ENCODE measurements at places on chromosomes 4 and X. TPM values are rescaled to one million over a fixed set of nuclear protein-coding genes. Genes with fewer than 3 reads are reported as not detected.

Gene MAGEB10
- total RNA-seq = not detected

Gene PCSK1N
- total RNA-seq = 1.4 TPM

Gene FHDC1
- total RNA-seq = 2.0 TPM

Gene RPL9
- total RNA-seq = 5,890 TPM

Gene IRS4
- not detected for total RNA-seq

Gene P2RY4
- total RNA-seq = 1.3 TPM

Gene CYSLTR1
- total RNA-seq = 3.6 TPM

DNA sequence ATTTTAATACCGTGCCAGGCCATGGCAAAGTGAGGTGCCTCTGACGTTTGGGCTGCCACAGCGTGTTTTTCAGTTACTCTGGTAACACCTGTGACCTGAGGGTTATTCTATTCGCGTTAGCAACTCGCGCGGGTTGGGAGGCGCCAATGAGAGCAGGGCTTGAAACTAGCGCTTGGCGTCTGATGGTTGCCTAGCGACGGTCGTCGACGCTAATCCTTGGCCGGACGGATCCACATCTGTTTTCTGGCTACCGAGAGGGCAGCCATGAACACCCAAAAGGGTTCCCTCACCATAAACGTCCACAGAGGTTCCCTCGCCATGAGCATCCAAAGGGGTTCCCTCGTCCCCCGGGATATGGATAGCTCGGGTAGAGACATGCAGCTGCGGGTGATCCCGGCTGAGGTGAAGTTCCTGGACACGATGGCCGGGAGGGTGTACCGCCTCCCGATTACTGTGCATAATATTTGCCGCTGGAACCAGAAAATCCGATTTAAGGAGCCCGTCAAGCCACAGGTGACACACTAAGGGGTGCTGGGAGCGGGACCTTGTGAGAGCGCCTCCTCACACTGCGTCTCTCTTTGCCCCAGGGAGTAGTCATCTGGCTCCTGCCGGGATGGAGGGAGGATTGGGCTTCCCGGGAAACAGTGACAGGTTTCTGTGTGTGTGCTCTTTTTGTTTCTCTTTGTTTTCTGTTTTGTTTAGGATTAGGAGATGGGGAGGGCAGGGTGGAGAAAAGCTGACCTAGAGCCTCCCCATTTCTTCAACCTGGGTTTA is at the start of gene CFAP47:
Gene CFAP47, plus strand, starts transcription at position 199 of the 774 bp plus-strand sequence. Its CDS starts 66 bp downstream, at position 265.
- H3K27me3 ChIP-seq = peaks cover 14% of the 10 kb centered on the region
- H3K27ac ChIP-seq = no peak within 1 kb of the TSS
- H3K36me3 ChIP-seq = no peaks in the 10 kb centered on the region

GRCh38 chrX:2608638-2609430 is 82.3 kb upstream of the CD99 start:
- peak overlapping the region; percentile 80 for H3K27ac ChIP-seq
- no peaks in the 10 kb centered on the region for H3K36me3 ChIP-seq
- no peaks in the 10 kb centered on the region for H3K4me1 ChIP-seq
- peak overlapping the region; percentile 83 for H3K4me3 ChIP-seq
- DNase-seq = peak; percentile 67

DNA sequence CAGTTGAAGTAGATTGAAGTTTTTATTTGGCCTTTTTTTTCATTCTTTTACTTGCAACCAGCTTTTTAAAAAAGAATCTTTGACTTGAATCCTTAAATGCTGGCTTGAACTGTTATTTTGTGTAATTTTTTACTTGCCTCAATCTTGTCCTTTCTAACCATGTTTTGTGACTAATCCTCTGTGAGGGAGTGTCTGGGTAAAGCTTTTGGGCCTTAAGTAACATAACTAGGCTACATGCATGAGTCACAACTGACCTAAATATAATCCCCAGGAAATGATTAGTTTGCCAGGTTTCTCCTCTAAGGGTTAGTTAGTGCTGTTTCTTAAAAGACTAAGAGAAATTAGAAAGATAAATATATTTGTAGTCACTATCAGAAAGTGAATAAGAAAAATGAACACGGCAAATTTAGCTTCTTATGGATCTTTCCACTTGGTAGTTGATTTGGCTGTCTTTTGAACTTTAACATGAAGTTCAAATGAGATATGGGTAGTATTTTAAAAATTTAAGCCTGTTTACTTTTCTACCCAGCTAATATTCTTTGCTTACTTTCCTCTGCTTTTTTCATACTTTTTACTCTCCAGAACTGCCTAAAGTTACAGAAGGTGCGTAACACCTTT is 13.0 kb downstream of the EXOC1 start:
- no peak overlapping the region for H3K4me3 ChIP-seq
- DNase-seq = no peak

DNA sequence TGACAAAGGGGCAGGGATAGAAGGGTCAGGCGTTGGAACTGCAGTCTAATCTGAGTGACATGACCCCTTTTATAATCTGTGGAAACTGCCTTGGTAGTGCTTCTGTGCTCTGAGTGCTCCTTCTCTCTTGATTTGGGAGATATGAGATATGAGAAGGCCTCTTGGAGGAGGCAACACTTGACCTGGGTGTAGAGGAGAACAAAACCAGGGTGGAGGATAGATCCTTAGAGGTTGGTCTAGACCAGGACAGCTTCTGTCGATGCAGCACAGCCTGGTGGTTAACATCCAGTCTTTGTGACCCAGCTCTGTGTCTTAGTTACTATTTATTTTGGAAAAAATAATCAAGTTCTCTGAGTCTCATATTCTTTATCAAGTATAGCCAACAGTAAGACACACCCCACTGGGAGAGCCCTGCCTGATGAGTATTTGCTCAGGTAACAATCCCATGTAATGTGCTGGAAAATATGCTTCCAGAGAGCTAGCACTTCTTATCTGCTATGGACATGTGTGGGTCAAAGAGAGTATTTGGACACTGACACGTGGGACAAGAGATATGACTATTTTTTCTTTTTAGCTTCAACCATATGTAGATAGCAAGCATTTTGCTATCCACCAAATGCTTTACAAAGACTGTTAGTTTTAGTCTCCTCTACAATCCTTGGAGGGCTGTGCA is 9.1 kb downstream of the USP51 start:
- H3K27me3 ChIP-seq = no peaks in the 10 kb centered on the region
- H3K27ac ChIP-seq = no peak overlapping the region
- H3K4me3 ChIP-seq = no peak overlapping the region
- no peaks in the 10 kb centered on the region for H3K4me1 ChIP-seq
- DNase-seq = no peak

DNA sequence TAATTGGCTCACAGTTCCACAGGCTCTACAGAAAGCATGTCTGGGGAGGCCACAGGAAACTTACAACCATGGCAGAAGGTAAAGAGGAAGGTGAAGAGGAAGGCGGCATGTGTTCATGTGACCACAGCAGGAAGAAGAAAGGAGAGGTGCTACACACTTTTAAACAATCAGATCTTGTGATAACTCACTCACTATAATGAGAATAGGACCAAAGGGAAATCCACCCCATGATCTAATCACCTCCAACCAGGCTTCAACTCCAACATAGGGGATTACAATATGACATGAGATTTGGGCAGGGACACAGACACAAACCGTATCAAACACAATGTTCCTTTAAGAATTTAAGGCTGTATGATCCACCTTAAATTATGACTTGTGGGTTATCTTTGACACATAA is 10.5 kb upstream of the PGM2 start:
- H3K4me1 ChIP-seq = no peaks in the 10 kb centered on the region
- H3K27me3 ChIP-seq = no peaks in the 10 kb centered on the region
- no peaks in the 10 kb centered on the region for H3K36me3 ChIP-seq
- H3K27ac ChIP-seq = no peak overlapping the region

GRCh38 chr4:87624698-87625097 is 16.4 kb downstream of the DSPP start:
- no peak for DNase-seq
- no peaks in the 10 kb centered on the region for H3K27me3 ChIP-seq
- H3K4me3 ChIP-seq = no peak overlapping the region
- no peak overlapping the region for H3K27ac ChIP-seq

- no peaks in the 10 kb centered on the region for H3K27me3 ChIP-seq
- no peak overlapping the region for H3K4me3 ChIP-seq
Measured at GRCh38 chr4:41485041-41485440, 52.9 kb upstream of the LIMCH1 start.

DNA sequence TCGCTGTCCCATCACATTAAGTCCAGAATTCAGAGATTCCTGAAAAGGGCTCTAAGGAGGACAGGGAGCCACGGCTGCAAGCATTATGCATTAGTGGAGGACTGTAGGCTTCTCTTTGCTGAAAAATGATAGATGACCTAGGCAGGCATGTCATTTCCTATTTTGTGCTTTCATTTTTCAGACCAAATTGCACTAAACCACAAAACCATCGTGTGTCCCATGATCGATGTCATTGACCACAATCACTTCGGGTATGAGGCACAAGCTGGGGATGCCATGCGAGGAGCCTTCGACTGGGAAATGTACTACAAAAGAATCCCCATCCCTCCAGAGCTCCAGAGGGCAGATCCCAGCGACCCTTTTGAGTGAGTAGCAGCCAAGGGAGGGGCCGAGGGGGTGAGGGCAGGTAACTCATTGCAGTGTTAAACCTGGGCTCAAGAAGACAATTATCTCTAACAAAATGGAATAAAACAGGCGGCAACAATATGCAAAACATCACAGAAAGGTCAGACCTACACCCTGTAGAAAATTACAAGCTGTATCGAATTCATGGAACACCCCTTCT is 355.2 kb upstream of the GALNT7 start:
- H3K27ac ChIP-seq = no peak overlapping the region
- H3K27me3 ChIP-seq = no peaks in the 10 kb centered on the region
- H3K4me1 ChIP-seq = no peaks in the 10 kb centered on the region
- H3K4me3 ChIP-seq = no peak overlapping the region

DNA sequence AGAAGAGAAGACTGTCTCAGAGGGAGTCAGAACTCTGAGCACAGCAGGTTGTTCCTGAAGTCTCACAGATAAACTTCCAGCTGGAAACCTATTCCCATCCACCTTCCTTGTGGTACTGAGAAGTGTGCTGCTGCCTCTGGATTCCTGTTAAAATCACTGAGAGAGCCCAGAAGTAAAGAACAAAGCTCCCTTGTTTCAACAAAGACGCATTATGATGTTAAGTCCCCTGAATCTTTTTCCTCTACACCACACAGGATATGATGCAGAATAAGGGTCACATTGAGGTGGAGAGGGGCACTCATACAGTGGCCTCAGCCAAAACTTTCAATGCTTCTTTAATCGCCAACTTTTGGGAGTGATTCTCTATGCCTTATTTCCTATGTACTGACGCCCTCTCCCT is 321.0 kb downstream of the OPHN1 start:
- H3K4me1 ChIP-seq = no peaks in the 10 kb centered on the region
- no peak overlapping the region for H3K4me3 ChIP-seq
- no peaks in the 10 kb centered on the region for H3K36me3 ChIP-seq
- peak overlapping the region; percentile 16 for H3K27ac ChIP-seq
- H3K27me3 ChIP-seq = no peaks in the 10 kb centered on the region

DNA sequence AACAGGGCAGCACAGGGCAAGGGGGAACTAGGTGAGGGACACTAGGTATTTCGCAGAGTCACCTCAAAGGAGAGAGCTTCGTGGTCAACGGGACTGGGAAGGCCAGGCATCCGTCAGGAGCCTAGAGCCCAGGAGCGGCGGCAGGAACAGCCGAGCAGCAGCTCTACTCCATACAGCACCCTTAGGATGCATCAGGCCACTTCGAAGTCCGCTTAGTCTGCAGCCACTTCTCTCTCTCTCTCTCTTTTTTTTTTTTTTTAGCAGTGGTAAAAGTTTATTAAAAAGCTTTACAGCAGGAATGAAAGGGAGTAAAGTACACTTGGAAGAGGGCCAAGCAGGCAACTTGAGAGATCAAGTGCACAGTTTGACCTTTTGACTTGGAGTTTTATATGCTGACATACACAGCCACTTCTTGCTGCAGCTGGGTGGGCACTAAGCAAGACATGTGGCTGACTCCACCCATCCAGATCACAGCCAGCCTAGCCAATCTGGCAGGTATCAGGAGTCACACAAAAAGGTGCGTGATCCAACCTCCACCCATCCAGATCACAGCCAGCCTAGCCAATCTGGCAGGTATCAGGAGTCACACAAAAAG is 209.7 kb upstream of the RADX start:
- H3K36me3 ChIP-seq = no peaks in the 10 kb centered on the region
- H3K27ac ChIP-seq = no peak overlapping the region
- H3K4me3 ChIP-seq = no peak overlapping the region
- DNase-seq = no peak

GRCh38 chr4:141497627-141498026 is 138.8 kb upstream of the IL15 start:
- H3K4me3 ChIP-seq = no peak overlapping the region
- H3K36me3 ChIP-seq = no peaks in the 10 kb centered on the region
- DNase-seq = no peak
- H3K27me3 ChIP-seq = no peaks in the 10 kb centered on the region

DNA sequence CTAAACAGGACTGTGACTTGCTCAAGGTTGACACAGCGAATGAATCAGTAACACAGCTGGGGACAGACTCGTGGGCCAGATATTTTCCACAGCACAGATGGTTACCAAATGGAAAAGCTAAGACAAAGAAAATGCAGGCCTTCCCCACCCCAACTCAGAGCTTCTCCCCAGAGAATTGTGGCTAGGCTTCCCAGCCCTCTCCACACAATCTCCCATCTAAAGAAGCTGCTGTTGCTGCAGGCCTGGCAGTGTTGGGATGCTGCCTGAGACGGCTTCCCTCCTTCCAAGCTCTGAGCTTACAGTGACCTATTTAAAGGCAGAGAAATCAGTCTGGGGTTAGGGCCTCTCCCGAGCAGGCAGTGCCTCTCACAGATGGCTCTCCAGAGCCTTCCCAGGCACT is 46.5 kb upstream of the PGRMC1 start:
- H3K4me3 ChIP-seq = no peak overlapping the region
- H3K27me3 ChIP-seq = no peaks in the 10 kb centered on the region
- no peak for DNase-seq
- no peaks in the 10 kb centered on the region for H3K36me3 ChIP-seq
- H3K27ac ChIP-seq = no peak overlapping the region

- H3K4me3 ChIP-seq = no peak overlapping the region
- no peaks in the 10 kb centered on the region for H3K36me3 ChIP-seq
- no peaks in the 10 kb centered on the region for H3K27me3 ChIP-seq
- H3K27ac ChIP-seq = no peak overlapping the region
- DNase-seq = no peak
Measured at GRCh38 chrX:150834695-150835094, 63.8 kb downstream of the CD99L2 start.

DNA sequence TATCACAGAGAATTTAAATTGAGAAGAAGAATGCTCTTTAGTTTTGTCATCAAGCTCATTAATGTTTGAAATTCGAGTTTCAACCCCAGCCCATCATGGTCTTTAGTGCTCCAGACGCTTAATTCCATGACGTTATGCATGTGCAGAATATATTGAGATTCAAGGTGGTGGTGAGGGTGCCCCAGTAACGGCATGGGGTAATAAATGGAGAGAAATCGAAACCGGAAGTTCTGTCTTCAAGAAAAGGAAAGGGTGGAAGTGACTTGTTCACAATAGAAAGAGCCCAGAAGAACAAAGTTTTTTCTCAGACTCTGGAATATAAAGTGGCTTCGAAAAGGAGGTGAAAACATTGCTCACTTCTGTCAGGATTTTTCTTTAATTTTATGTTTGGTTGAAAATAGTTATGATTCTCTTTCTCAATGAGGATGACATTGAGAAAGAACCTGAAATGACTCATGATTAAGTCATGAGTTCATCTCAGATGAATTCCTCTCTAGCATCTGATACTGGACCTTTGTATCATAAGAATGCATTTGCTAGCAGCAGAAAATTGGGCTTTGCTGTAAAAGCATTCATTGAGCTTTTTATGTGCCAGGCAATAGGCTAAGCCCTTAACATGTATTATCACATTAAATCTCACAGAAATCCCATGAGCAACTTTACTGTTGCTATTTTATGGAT is 779 bp upstream of the DDX60L start:
- no peaks in the 10 kb centered on the region for H3K4me1 ChIP-seq
- H3K36me3 ChIP-seq = no peaks in the 10 kb centered on the region
- no peak for DNase-seq
- H3K27me3 ChIP-seq = no peaks in the 10 kb centered on the region
- H3K27ac ChIP-seq = peak overlapping the region; percentile 90

Measured in breast epithelium (tissue), 4 donors.